H7 (cell line): ENCODE measurements at places on chromosomes 5 and 9. TPM values are rescaled to one million over a fixed set of nuclear protein-coding genes. Genes with fewer than 3 reads are reported as not detected.

Gene HTR1A
- not detected in 2 replicates for total RNA-seq

GRCh38 chr5:175696139-175696854 lies 38.4 kb downstream of the HRH2 start:
- peak; percentile 90 for DNase-seq

Gene SAXO1
- 0.21 and 0.48 TPM in 2 replicates for total RNA-seq

DNA sequence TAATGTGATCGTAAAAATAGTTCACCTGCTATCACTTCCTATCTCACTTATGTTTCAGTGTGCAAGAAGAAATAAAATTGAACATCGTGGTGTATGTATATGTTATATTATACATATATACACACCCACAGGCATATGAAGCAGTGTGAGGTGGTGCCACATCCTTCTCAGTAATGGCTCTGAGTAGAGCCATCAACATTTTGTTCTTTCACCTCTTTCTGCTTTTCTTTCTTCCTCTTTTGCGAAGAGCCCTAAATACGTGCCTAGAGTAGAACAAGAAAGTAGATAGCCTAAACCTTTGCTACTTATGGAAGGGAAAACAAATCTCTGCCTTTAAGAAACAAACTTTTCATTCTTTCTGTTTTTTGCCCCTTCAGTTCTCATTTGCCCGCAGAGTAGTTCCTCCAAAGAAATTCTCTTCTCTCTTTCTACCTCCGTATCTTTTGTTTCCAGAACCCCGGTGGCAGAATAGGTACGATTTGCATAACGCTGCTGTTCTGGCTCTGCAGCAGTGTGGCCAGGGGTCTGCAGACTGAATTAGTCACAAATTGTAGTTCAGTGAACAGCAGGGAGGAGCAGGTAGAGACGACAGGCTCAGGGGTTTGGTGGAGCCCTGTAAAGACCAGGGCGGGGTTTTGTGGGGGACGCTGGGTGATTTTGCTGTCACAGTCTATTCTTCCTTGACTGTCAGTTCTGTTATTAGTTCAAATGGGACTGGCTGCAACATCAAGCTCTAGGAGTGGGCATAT lies 40.5 kb upstream of the PJA2 start:
- peak; percentile 55 for DNase-seq

Gene ADRB2
- 0.17 and 0.18 TPM in 2 replicates for total RNA-seq

Gene EGFLAM
- total RNA-seq, result 1.3 and 1.7 TPM in 2 replicates

- no peak for DNase-seq
These were observed 106.3 kb downstream of the TRIO start for GRCh38 chr5:14249258-14250082.

DNA sequence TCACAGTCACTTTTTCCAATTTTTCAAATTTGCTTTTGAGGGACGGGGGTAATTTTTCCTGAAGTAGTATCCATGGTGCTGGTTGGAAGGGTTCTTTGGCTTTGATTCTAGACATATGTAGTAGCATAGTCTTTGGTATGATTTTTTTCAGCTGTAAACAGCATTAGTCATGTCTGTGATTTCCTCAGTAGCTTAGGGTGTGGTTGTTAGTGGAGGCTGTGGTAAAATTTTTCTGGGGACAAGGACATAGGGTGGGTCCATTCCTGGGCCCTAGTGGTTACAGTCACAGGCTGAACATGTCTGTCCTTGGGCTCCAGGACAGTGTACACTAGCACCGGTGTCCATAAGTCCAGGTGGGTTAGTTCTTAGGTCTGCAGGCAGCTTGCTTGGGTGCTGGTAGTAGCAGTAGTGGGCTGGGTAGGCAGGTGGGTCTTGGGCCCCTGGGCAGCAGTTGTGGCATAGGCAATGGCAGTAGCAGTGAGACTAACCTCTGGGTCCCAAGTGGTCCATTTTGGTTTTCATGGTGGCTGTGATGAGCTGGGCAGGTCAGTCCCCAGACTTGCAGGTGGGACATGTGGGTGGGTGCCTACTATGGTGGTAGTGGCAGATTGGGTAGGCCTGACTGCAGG lies 100.0 kb upstream of the CXCL14 start:
- DNase-seq, result no peak

DNA sequence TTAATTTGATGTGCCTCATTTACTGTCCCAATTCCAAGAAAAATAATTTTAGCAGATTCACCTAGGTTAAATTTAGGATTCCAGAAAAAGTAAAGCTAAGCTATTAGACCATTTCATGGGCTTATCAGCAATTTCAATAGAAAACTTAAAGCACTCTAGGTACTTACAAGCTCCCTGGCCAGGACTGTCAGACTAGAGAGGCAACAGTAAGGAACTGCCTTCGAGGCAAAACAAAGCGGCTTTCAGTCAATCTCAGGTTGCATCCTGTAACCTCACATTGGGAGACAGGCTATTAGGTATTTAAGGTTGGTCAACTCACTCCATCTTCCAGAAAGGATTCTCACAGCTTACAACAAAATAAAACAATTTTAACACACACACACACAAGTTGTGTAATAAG lies 48.7 kb upstream of the FSD1L start:
- no peak for DNase-seq

DNA sequence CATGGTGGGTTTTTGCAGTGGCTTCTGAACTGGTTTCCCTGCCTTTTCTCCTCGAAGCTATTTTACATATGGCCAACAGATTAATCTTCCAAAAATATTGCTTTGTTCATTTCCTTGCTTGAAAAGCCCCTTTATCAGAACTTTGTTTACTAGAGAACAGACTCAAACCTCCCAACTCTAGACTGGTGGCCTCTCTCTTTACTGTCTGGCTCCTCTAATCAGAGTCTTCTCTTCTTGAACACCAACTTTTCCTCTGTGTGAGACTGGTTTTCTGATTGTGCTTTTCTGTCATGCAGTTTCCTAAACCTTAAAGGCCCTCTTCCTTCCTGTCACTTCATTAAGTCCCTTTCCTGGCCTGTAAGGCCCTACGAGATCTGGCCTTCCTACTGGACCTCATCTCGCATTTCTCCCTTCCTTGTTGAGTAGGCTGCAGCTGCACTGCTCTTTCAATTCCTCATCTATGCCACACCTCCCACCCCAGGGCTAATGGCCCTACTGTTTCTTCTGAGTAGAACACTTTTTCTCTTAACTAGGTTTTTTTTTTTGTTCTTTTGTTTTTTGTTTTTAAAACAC lies 5.7 kb downstream of the C9orf43 start:
- no peak for DNase-seq

DNA sequence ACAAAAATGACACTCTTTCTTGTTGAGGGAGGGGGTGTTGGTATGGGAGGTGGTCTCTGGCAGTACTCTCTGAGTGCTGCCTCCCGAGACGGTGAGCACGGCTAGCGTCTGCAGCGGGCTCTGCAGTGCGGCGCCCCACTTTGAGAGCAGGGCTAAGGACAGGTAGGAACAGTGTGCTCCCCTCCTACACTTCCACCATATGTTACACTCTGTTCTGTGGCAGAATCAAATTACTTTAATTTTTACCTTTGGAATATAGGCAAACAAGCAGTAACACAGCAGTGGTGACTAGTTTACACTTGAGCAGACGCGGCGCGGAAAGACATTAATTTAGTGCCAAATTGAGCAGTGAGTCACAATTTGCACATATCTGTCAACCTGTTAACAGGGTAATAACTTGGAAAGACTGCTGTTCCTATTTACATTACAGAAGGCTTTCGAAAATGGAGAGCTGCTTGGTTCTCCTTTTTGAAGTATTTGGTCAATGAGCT lies 136.3 kb downstream of the MED27 start:
- DNase-seq, result peak; percentile 48

DNA sequence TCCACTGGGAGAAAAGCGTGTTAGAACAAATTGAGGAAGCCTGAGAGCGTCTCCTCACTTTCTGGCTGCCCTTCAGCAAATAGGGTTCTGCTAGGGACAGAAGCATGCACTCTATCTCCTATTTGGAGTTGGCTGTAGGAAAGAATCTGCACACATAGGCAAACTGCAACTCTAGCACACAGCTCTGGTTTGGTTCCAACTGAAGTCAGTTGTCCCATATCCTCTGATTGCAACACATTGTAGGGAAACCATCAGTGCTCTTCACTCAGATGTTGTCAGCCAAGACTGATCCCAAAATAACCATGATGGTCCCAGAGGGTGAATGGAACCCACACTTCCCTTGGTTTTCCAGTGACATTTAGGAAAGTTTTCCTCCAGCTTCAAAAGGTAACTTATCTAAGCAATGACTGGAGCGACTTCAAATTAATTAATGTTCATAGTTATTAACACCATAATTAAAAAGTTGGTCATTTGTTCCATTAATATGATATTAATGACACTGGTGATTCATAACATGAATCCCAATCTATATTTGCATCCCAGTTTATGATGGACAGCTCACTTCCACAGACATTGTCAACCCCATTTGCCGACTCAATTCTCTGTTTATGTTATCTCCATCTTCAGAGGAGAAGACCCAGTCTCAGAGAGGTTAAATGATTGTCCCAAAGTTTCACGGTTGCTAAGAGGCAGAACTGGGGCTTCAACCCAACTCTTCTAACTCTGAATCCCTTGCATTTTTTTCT lies 136.7 kb upstream of the ZNF462 start:
- DNase-seq, result no peak

GRCh38 chr9:129933185-129934040 lies 98.2 kb downstream of the USP20 start:
- no peak for DNase-seq

DNA sequence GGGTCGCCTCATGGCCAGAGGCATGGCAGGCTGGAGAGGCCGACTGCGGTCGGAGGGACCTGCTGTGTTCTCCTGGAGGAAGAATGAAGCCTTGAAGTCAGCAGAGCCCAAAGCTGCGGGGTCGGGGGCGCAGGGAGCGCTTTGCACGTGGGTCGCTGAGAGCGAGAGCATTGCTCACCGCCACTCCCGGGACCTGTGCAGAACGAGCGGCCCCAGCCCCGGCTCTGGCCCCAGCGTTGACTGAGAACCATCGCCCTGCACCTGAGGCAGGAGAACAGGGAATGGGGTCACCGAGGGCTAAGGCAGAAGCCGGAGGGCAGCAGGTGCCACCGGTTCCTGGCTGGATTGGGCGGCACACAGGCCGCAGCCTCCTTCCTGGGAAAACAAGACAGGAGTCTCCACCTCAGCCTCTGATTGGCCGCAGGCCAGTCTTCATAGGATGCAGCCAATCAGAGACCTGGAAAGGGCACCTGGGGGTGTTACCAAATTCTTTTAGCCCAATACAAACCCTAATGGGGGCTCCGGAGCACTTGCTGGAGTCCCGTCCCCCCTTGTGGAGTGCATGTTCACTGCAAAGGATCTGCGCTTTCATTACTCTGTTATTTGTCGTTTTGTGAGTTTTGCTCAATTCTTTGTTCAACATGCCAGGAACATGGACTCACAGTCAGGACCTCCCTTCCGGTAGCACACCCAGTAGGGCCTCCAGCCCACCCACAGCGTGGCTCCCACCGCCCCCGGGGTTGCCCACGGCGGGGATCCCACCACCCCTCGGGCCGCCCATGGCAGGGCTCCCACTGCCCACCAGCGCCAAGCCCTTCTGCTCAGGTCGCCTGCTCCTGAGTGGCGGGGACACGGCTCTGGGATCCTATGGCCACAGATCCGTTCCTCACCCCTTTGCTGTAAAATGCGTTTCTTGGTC lies 24.7 kb upstream of the SLC6A19 start:
- peak; percentile 94 for DNase-seq

DNA sequence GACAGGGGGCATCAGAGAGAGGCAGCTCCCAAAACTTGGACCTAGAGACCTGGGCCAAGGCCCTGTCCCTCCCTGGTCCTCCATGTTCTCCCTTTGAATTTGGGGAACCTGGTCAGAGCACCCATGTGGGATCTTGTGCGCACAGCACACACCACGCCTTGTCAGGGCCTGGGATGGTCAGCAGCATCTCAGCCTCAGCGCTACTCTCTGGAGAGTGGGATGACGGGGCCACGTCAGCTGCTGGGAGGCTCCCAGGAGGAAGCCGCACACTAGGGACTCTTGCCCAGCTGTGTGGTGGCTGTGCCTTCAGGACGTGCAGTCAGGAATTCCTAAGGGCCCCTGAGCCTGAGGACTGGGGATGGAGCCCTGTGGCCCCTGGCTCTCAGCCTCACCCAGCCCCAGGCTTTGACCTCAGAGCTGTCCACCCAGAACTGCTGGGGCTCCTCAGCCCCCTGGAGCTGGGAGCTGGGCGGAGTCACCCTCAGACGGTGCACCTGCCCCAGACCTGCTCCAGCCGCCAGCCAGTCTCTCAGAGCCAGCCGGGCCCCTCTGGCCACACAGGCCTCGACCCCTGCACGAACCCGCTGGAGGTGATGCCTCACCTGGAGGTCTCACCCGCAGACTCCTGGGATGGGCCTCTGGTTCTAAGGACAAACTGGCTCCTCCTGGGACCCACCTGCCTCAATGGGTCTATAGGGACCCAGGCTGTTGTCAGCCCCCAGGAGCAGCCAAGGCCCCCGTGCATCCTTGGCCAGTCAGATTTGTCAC lies 38.3 kb upstream of the EGFL7 start:
- DNase-seq, result peak; percentile 67

DNA sequence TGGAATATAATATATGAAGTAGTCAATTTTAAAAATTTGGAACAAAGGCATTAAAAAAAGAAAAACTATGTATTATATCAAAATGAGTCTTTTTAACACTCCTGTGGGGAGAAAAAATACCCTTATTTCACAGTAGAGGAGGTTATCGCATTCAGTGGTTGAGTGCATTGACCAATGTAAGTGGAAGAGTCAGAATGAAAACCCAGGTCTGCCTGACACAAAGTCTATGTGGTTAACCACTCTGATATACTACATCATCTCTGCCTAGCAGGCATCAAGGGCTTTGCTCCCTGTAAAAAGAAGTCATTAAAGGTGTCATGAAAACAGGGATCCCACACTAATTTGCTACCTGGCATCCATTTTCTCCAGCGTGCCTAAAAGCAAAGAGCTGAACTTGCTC lies 417.2 kb upstream of the C9orf72 start:
- DNase-seq, result no peak

Gene PWWP2A
- total RNA-seq, result 33.7 and 41.2 TPM in 2 replicates

GRCh38 chr5:149853331-149853648 lies 91.3 kb downstream of the PDE6A start:
- no peak for DNase-seq

Gene NDOR1
- total RNA-seq, result 22.2 and 22.7 TPM in 2 replicates

Gene SCGB3A2
- total RNA-seq, result 42.0 and 51.2 TPM in 2 replicates

- DNase-seq, result no peak
These were observed 121.0 kb upstream of the PPP1R26 start for GRCh38 chr9:135358552-135358940.

- DNase-seq, result no peak
These were observed 8.8 kb downstream of the PRRX2 start for GRCh38 chr9:129674229-129674628.

GRCh38 chr9:100739666-100740065 lies 161.8 kb downstream of the CAVIN4 start:
- no peak for DNase-seq

- no peak for DNase-seq
These were observed 126.2 kb downstream of the BASP1 start for GRCh38 chr5:17343675-17344074.

DNA sequence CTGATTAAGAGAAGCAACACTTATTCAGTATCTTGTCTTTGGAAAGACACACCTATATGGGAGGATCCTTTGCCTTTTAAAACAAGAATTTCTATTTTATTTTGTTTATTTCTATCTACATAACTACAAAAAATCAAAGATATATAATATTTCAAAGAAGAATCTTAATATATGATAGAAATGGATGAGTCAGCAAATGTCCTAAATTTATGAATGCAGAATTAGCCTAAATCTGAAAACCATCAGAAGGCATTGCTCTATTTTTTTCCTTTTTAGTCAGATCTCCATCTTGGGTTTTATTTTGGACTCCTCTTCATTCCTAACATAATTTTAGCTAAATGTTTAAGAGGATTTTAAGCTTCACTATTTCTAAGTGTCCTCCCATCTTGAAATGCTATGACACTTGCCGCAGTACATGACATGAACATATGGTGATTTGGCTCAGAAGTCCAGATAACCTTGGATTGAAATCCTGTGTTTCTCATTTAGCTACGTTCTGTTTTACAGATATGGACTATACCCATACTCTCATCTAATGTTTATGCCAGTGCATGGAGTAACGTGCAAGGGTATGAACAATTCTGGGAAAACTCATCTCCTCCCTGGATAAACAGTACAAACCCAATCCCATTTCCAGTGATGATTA lies 1322.8 kb upstream of the DMAC1 start:
- no peak for DNase-seq
